ENCODE measurements at places on chromosomes 5 and 9.
A peak's percentile ranks its signal among the peaks of the same experiment; 100 is the strongest.

DNA sequence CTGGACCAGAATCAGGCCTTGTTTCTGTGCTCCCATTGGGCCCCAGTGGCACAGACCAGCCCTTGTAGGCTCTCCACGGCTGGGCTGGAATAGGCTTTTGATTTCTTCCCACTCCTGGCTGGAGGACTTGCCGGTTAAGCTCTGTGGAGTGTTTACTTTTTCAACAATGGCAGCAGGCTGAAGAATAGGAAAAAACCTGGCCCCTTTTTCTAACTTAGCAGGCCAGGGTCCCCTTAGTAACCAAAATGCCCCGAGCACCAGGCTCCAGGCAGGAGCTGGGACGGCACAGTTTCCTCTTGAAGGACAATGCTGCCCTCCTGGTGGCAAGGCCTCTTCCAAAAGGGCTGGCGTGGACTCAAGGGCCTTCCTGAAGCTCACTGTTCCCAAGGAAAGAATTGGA is 230.3 kb downstream of the CRB2 start:
- no peak for DNase-seq

GRCh38 chr9:137114613-137115393 is at the start of gene DPP7:
Gene DPP7 (minus strand): TSS chr9:137114733. CDS start chr9:137114713, 20 bp downstream.
- peak; percentile 97 for DNase-seq

- no peak for DNase-seq
Measured at GRCh38 chr9:21683484-21684175, 118.8 kb upstream of the MTAP start.

- DNase-seq = no peak
Measured at GRCh38 chr5:143014017-143014651, 244.0 kb downstream of the ARHGAP26 start.

DNA sequence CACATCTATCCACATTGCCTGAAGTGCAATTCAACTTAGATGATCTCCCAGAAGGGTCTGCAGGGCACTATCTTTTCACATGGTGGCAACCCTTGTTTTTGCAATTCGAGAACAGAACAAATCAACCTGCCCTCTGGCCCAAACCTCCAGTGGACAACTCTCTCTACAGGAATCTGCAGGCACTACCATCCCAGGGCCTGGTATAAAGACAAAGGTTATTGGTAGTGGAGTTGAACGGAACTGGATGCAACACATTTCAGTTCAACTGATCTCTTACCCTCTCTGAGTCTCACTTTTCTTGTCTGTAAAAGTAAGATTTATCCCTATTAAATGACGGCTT is 153.2 kb upstream of the EGFLAM start:
- no peak for DNase-seq

DNA sequence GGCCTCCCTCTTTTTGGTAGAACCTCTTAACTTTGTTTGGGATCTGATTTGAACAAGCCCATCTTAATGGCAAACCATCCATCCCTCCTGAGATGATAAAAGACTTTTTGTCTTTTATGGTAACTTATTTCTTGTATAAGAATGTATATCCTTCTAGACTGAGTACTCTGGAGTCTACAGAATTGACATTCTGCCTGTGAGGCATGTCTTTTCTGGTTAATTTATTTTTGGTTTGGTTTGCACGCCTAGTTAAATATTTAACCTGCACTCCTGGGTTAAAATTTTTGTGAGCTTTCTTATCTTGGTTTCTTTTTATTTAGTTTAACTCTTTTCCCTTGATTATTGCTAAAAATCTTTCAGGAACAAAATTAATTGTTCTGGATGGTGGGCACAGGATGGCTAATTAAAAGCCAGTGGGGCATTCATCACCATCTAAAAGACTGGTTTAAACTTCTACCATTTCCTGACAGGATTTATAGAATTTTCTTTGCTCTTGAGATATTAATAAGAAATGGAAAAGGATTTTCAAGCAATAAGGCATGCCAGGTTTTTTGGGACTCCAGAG is 50.3 kb downstream of the PHAX start:
- DNase-seq = no peak

DNA sequence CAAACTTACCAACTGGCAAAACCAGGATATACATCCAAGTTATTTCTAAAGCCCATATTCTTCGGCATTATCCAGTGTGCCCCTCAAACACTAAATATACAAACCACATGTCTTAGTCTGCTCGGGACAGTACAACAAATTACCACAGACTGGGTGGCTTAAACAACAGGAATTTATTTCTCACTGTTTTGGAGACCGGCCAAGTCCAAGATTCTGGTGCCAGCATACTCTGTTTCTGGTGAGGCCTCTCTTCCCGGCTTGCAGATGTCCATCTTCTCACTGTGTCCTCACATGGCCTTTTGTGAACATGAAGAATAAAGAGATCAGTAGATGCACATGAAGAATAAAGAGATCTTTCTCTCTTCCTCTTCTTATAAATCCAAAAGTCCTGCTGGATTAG is 12.9 kb upstream of the SLCO6A1 start:
- no peak for DNase-seq

DNA sequence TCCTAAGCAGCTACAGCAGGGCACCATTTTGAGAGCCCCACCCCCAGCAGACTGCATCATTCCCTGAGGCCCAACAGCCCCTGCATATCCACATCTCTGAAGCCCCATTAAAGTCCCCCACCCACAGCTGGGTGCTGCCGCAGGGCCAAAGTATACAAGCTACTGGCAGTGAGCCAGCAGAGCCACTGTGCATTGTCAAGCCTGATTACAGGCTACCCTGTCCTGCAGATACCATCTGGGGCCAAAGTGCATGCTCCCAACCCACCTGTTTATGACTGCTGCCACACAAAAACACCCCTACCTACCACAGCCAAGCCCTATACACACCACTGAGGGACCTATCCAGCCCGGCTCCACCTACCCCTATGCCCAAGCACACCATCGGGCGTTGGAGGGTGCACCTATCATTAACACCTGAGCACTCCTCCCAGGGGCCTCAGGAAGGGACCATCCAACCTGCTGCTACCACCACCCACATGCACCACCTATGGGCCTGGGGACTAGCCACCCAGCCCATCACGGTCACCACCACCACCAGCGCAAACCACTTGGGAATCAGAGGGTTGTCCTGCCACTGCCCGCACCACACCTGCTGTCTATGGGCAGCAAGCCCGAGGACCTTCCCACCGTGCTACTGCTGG is 105.0 kb downstream of the PLPP1 start:
- DNase-seq = no peak

DNA sequence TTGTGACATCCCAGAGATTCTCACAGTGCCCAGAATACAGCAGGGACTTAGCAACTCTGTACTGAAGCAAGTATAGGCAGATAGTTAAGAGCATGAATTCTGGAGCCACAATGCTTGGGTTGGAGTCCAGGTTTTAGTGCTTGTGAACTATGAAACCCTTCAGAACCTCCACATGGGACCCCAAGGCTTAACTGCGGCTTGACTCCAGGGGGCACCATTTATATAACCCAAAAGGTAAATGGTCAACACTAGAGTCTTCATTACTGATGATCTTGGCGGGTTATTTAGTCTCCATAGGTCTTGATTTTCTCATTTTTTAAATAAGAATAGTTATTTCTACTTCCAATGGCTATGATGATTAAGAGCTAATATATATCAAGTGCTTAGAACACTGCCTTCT is 390.3 kb downstream of the TAF11L14 start:
- no peak for DNase-seq

DNA sequence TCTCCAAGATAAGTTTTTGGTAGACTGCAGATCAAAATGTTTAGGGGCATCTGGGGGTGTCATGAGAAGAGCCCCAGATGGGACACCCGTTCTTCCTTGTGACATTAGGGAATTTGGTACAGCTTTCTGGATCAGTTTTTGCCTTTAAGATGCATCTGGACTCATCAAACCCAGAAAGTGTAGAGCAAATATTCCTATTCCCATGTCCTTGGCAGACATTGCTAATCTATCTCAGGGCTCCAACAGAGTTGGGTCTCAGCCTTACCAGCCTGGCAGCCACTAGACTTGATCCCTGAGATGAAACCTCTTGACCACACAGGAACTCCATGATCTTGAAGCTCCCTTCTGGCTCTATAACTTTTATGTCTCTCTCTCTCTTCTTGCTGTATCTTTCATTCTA is 35.6 kb downstream of the ERGIC1 start:
- DNase-seq = no peak

DNA sequence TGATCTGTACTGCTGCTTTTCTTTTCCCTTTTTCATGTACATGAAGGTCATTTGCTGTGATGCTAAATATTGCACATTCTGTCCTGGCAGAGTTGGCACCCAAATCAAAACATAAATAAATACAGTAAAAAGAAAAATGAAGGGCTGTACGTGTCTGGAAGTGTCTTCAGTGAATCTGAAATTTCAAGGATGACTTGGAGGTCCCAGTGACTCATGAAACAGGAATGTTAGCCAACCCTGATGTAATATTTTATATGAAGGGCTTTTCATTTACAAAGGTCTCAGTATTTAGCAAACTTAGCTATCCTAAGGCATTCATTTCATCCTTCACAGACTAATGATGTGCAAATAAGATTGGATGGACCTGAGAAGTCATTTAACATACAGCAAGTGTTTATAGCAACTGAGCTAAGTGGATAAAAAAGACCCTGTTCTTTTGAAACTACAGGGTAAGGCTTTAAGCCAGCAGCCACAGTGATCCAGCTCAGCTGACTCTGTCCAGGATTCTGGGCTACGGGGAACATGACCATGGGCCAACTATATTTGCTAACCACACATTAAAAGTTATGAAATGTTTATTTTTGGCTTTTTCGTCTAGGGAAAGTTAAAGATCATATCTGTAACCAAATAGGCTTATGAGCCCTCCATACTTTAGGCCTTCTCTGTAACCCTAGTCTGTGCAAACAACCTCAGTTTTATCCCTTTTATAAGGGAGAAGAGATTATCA is 104.0 kb upstream of the DMRTA1 start:
- DNase-seq = no peak

GRCh38 chr5:22621084-22621483 is 232.1 kb downstream of the CDH12 start:
- DNase-seq = no peak

DNA sequence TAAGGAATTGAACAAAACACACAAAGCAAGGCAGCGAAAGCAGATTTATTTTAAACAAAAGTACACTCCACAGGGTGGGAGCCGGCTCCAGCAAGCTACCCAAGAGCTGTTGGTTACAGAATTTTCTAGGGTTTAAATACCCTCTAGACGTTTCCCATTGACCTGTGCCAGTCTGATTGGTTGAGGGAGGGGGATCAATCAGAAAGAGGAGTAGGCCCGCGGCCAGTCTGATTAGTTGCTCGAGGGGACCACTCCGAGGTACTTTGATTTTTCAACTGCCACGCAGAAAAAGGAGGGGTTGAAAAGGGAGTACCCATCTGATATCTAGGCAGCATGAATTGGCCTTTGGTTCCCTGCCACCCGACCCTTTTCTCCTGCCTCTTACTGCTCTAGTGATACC is 998 bp downstream of the SRP19 start:
- no peak for DNase-seq

- peak; percentile 48 for DNase-seq
Measured at GRCh38 chr5:127571314-127572131, 54.1 kb downstream of the PRRC1 start.

All from GM12891 (cell line).